ENCODE measurements at places on chromosomes 6 and 20. TPM values are rescaled to one million over a fixed set of nuclear protein-coding genes. Genes with fewer than 3 reads are reported as not detected.

GRCh38 chr6:105810105-105810921 is 275.8 kb upstream of the PRDM1 start:
- peak; percentile 62 for DNase-seq

GRCh38 chr6:31729515-31729978 is 448 bp upstream of the DDAH2 start:
- DNase-seq, result peak; percentile 92

DNA sequence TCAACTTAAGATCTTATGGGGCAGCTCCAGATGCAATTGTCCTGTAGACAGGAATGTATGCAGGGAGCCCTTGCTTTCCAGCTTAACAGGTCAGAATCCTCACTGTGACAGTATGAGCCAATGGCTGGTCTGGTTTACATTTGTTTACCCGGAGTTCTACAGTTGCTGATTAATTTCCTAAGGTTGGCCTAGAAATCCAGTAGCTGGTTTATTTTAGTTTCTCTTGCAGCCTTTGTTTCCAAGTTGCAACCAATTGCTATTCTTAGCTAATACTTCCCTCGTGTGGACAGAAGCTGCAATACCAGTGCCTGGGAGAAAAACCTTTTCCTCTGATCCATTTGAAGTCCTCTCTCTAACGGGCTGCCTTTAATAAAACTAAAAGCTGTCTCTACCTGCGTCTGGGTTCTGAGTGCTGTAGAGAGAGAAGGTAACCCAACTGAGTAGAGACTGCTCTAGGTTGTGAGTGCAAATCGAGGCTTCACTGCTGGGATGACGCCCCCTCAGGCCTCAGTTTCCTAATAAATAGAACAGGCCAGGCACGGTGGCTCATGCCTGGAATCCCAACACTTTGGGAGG is 45.9 kb downstream of the ZNF217 start:
- DNase-seq, result no peak

POU3F2 gene
- not detected for total RNA-seq

GRCh38 chr6:14060971-14061370 is 56.6 kb upstream of the CD83 start:
- DNase-seq, result no peak

HS3ST5 gene
- total RNA-seq, result 0.06 TPM

OPRL1 gene
- total RNA-seq, result 1.8 TPM

DNA sequence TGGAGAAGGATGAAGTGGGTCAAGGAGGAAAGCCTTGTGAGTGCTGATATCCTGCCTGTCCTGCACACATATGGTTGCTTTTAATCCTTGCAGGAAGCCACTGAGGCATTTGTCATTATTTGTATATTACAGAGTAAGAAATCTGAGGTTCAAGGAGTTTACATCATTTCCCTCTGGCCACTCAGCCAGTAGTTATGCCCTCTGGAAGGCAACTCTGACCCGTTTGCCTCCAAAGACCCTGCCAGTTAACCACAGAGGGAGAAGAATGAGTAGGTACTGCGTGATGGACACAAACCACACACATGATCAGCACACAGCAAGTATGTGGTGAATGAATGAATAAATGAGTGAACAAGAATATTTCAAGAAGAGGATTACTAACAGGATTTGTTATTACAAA is 7.9 kb upstream of the FAM210B start:
- no peak for DNase-seq

- no peak for DNase-seq
These were observed 20.0 kb upstream of the HIVEP1 start for GRCh38 chr6:11992086-11992485.

SRPK1 gene
- total RNA-seq, result 47.0 TPM

DNA sequence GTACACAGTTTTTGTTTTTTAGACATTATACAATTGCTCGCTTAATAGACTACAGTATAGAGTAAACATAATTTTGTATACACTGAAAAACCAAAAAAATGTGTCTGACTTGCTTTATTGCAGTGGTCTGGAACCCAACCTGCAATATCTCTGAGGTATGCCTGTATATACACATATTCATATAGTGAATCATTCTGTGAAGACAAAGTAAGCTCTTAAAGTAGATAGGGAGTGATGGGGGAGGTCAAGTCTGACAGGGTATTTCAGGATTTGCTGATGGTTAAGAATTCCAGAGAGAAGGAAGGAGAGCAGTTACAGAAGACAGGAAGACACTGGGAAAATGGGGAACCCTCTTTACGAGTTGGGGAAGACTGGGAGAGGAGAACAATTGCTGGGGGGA is 417.9 kb downstream of the CD109 start:
- DNase-seq, result no peak

OR12D3 gene
- total RNA-seq, result not detected

- peak; percentile 11 for DNase-seq
These were observed 26.1 kb downstream of the NPEPL1 start for GRCh38 chr20:58718729-58719128.

DNA sequence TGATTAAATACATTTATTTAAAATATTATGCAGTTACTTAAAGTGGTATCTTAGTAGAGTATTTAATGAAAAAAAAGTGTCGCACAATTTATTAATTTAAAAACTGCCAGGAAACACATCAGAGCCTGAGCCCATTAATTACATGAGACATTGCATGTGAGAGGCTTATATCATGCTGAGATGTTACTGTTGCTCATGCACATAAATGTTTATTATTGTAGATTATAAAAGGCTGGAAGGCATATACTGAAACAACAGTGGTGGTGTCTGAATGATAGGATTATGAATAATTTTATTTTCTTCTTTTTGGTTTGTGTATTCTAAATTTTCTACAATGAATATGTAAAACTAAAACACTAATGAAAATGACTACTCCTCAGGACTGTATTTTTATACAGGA is 45.7 kb upstream of the TXNDC5 start:
- DNase-seq, result no peak

ADGB gene
- not detected for total RNA-seq

DNA sequence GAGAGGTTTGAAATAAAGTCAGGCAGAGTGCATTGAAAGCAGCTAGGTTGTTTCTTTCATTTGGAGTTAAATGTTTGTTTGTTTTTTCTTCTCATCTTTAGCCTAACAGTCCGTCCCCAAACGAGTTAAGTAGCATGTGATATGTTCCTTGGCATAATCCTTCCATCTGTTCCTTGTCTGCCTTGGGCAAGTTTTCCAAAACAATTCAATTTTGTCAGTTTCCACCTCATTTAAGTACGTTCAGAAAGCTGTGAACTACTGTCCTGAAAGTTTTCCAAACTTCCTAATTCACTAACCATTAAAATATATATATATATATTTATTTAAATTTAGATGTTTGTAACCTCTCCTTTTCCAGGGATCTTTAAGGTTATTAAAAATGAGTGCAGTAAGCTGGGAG is 61.8 kb upstream of the HDAC2 start:
- peak; percentile 21 for DNase-seq

GRCh38 chr20:46022411-46023147 is 6.4 kb upstream of the SLC12A5 start:
- no peak for DNase-seq

DNA sequence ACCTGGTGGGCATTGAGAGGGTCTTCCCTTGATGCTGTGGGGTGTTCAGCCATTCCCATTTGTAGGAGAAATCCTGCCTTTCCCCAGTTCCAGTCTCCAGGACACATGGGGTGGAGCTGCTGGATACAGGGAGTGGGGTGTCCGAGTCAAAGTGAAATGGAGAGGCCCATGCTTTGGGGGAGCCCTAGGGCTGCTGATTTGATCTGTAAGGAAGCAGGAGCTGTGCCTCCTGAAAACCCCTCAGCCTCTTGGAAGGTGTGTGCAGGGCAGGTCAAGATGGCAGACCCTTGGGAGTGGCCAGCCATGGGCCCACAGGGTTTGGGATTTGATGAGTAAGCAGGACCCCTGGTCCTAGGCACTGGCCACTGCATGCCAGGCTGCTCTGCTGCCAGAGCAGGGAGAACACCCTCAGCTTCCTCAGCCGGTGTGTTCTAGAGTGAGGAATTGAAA is 82.0 kb downstream of the SERAC1 start:
- no peak for DNase-seq

FAM110A gene
- total RNA-seq, result 21.5 TPM

DNA sequence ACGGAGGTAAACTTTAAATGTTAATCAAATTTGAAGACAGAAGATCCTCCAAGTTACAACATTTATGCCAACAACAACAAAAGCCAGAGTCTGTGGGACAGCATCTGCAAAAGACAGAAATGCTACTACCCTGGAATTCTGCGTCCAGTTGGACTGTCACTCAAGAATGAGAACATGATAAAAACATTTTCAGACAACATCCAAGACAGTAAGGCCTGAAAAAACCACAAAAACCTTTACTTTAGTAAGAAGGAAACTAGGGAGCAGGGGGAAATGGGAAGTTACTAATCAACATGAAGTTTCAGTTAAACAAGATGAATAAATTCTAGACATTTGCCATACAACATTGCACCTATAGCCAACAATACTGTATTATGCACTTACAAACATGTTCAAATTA is 77.6 kb downstream of the MLIP start:
- no peak for DNase-seq

IL20RA gene
- total RNA-seq, result 6.0 TPM

GRCh38 chr6:143236151-143236798 is 175.6 kb downstream of the AIG1 start:
- no peak for DNase-seq

DNA sequence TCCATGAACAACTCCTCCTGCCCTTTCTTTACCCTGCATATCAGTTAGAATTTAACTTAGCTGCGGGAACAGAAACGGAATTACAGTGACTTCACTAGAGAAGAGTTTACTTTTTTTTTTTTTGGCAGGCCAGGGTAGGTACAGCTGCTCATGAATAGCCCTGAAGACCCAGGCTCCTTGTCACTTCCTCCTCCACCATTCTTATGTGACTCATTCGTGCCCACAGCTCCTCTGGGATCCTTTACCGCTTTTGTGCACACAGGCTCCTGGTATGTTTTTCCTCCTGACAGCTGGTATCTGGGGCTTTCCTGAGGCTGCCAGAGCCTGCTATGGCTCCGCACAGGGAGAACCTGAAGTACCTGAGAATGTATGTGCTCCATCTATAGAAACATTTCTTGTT is 3.9 kb upstream of the KCNS1 start:
- DNase-seq, result no peak

GRCh38 chr6:139112146-139112545 is 22.7 kb upstream of the HECA start:
- DNase-seq, result no peak

DNA sequence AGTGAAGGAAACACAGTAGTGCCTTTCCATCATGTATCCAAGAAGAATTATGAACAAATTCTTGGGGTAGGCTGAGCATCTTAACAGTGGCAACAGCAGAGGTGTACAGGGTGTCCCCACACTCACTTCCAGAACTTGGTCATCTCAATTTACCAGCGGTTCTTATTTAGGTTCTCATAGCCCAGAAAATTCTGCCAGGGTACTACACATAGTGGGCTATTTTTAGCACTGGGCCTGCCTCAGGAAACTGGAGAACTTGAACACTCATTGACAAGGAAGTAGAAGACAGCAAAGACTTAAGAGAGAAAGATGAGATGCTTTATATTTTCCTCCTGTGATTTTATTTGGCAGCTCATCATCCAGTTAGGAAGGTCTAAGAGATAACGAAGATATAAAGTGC is 71.8 kb upstream of the PHIP start:
- DNase-seq, result no peak

- no peak for DNase-seq
These were observed 365.6 kb downstream of the FARS2 start for GRCh38 chr6:5626727-5627426.

VWA7 gene
- 5.0 TPM for total RNA-seq

DNA sequence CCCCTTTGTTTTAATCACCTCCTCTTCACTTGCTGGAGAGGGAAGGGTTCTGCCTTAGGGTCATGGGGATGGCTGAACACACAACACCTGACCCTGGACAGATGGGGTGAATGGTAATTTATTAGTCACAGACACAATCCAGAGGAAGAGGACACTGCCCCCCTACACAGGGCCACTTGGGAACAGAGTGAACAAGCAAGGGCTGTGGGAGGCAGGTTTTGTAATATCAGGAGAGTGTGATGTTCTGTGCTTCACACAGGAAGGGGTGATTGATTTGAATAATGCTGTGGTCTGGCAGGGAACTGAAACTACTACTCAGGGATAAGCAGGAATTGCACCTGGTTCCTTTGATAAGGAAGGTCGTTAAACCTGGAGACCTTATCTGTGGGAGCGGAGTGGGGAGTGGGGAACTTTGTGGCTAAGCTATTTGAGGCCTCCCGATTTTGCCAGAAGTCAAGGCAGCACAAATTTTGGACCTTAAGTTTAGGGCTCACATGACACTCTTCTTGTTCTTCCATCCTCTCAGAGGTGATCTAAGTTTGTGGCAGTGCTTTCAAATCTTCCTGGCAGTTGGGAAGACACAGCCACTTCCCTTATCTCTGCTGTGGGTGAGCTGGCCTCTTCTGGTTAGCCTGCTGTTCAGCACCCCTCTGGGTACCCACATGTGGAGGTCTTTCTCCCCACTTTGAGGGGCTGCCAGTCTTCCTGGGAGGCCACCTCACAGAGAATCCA is 77.8 kb downstream of the CD164 start:
- DNase-seq, result no peak

GRCh38 chr20:9136114-9136513 is 67.2 kb downstream of the PLCB4 start:
- DNase-seq, result no peak

KIAA0408 gene
- total RNA-seq, result 19.1 TPM

DNA sequence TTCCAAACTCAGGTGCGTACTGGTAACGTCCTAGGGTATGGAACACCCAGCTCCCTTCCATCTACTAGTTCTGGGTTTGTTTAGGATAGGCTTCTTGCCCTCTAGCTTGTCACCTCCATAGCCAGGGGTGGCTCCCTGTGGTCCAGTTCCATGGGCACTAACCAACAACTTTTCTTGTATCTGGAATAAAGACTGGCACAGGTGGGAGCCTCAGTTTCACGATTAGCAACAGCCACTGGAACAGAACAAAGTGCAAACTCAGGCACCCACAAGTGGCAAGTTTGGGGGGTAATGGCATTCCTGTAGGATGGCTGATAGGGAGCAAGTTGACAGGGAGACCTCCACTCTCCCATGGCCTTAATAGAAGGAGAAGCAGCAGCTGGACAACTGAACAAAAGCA is 5.6 kb upstream of the APMAP start:
- no peak for DNase-seq

- DNase-seq, result no peak
These were observed 41.0 kb upstream of the PDE7B start for GRCh38 chr6:135810486-135810885.

HLA-G gene
- total RNA-seq, result 11.1 TPM

- no peak for DNase-seq
These were observed 60.0 kb upstream of the EPB41L1 start for GRCh38 chr20:36094497-36094896.

- DNase-seq, result no peak
These were observed 20.4 kb downstream of the PAX1 start for GRCh38 chr20:21725892-21726291.

PET117 gene
- 14.6 TPM for total RNA-seq

GRCh38 chr6:41938590-41939175 is 2.9 kb downstream of the CCND3 start:
- no peak for DNase-seq

GRCh38 chr6:23173234-23173633 is 603.9 kb downstream of the HDGFL1 start:
- no peak for DNase-seq

HTR1E gene
- not detected for total RNA-seq

DNA sequence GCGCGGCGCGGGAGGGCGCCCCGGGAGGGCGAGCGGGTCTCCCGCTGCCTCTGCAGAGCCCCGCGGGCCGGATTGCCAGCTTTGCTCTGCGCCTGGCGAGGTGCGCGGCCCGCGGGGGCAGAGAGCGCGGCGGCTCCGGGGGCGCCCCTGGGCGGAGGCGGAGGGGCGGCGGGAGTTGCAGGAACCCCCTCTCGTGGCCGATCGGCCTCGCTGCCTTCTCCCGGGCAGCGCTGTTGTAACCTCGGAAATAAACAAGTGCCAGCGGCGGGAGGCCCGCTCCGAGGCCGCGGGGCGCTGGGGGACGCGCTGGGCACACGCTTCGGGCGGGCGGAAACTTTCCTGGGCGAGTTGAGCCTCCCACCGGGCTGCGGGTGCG is 1.2 kb downstream of the CDH4 start:
- DNase-seq, result no peak

Measured in left lung (tissue), 14 donors.